ENCODE measurements at places on chromosomes 5 and 9. TPM values are rescaled to one million over a fixed set of nuclear protein-coding genes. Genes with fewer than 3 reads are reported as not detected.

Gene SYK
- 0.20 TPM for total RNA-seq

GRCh38 chr5:52794519-52794918 lies 6.8 kb downstream of the ITGA1 start:
- H3K27ac ChIP-seq = no peak overlapping the region
- H3K4me1 ChIP-seq = peaks cover 40% of the 10 kb centered on the region
- DNase-seq = no peak
- H3K4me3 ChIP-seq = no peak overlapping the region
- H3K27me3 ChIP-seq = no peaks in the 10 kb centered on the region

DNA sequence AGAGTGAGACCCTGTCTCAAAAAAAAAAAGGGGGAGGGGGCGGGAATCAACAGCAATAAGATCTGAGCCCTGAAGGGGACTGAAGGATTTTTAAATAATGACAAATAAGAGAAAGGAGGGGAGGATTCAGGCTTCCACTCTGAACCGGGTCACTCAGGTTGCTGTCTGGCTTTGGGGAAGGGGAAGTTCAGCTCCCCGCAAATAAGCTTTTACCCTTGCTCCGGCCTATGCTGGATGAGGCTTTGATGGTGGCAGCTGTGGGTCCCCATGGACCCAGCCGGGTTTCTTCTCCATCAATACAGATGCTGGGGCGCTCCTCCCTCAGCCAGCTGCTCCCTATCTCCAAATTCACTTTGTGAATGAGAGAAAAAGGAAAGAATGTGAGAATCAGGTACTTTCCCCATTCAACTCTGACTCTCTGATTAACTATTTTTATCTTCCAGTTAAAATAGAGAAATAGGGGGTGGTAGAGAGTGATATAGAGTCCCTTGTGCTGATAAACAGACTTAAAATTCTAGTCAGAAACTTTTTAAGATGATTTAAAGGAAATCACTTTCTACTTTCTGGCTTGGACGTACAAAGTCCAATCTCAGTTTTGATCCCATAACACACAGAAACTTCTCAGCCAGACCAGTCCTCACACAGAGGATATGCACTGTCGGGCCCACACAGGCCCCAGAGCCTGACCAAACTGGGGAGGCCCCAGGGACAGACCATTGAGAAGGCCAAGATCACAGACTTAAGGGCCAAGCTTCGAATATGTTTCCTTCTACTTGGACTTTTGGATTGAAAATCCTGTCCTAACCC lies 39.6 kb downstream of the C5orf15 start:
- no peaks in the 10 kb centered on the region for H3K27me3 ChIP-seq
- no peaks in the 10 kb centered on the region for H3K36me3 ChIP-seq
- peak overlapping the region; percentile 68 for H3K4me3 ChIP-seq
- H3K27ac ChIP-seq = peak overlapping the region; percentile 96
- DNase-seq = peak; percentile 25
- H3K4me1 ChIP-seq = peaks cover 56% of the 10 kb centered on the region

- no peak overlapping the region for H3K4me3 ChIP-seq
- peaks cover 3% of the 10 kb centered on the region for H3K36me3 ChIP-seq
- H3K4me1 ChIP-seq = peaks cover 47% of the 10 kb centered on the region
- no peaks in the 10 kb centered on the region for H3K27me3 ChIP-seq
- no peak for DNase-seq
- peak overlapping the region; percentile 25 for H3K27ac ChIP-seq
These were observed 13.0 kb downstream of the SMIM3 start for GRCh38 chr5:150791536-150791935.

GRCh38 chr5:90529939-90530677 lies 724 bp upstream of the LYSMD3 start:
- H3K4me3 ChIP-seq = peak overlapping the region; percentile 89
- H3K27me3 ChIP-seq = peaks cover 10% of the 10 kb centered on the region
- DNase-seq = peak; percentile 66
- H3K4me1 ChIP-seq = peaks cover 20% of the 10 kb centered on the region

DNA sequence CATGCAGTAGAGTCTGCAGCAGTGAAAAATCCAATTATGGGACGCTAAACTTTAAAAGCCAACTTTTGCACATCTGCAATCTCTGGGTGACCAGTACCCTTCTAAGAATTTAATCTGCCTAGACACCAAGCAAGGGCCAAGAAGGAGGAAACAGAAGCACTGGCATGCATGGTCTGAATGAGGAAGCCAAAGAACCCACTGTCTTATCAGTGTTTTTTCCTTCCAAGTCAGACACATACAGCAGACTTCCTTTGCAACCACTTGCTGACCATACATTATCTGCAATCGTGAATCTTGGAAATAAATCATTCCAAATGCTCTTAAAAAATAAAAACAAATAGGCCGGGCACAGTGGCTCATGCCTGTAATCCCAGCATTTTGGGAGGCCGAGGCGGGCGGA lies 65.9 kb downstream of the DEPDC1B start:
- no peak overlapping the region for H3K4me3 ChIP-seq
- H3K36me3 ChIP-seq = peaks cover 14% of the 10 kb centered on the region
- H3K27ac ChIP-seq = no peak overlapping the region
- H3K4me1 ChIP-seq = no peaks in the 10 kb centered on the region
- no peak for DNase-seq
- no peaks in the 10 kb centered on the region for H3K27me3 ChIP-seq

- no peaks in the 10 kb centered on the region for H3K36me3 ChIP-seq
- DNase-seq = no peak
- no peaks in the 10 kb centered on the region for H3K4me1 ChIP-seq
- H3K27ac ChIP-seq = no peak overlapping the region
- peaks cover 10% of the 10 kb centered on the region for H3K27me3 ChIP-seq
- H3K4me3 ChIP-seq = no peak overlapping the region
These were observed 131.7 kb upstream of the TARS1 start for GRCh38 chr5:33309068-33309467.

Gene PAEP
- not detected for total RNA-seq

- peaks cover 17% of the 10 kb centered on the region for H3K27me3 ChIP-seq
- H3K4me3 ChIP-seq = no peak overlapping the region
- H3K4me1 ChIP-seq = peaks cover 16% of the 10 kb centered on the region
- DNase-seq = peak; percentile 83
- H3K36me3 ChIP-seq = peaks cover 2% of the 10 kb centered on the region
- H3K27ac ChIP-seq = peak overlapping the region; percentile 67
These were observed 4.3 kb upstream of the AHRR start for GRCh38 chr5:317086-317811.

Gene GRM6
- not detected for total RNA-seq

DNA sequence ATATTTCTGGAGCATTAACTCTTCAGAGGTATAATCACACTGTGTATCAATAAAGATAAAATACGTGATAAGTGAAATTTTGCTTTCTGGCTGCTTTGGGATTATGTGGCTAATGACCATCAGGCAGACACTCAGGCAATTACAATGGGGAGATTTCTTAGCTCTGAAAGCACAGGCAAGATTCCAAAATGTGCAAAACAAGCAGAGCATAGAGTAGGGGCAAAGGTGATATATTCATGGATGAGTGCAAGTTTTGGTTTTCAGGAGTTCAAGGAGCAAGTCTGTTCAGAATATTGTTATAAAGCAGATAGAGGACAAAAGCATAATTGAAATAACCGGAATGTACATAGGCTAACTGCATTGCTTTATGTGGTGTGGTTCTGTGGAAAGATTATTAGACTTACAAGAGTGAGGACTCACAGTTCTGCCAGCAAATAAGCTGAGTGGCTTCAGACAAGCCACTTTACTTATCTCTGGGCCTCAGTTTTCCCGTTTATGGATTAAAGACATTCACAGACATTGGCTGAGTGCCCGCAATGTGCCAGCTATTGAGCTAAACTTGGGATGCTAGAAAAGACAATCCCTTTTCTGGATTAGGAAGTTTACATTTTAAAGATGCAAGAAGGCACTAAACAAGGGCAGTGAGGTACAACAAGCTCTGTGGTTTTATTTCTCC lies 945.6 kb upstream of the ARRDC3 start:
- H3K27ac ChIP-seq = no peak overlapping the region
- H3K36me3 ChIP-seq = no peaks in the 10 kb centered on the region
- no peak overlapping the region for H3K4me3 ChIP-seq
- H3K4me1 ChIP-seq = no peaks in the 10 kb centered on the region
- H3K27me3 ChIP-seq = no peaks in the 10 kb centered on the region

- H3K4me1 ChIP-seq = no peaks in the 10 kb centered on the region
- no peak for DNase-seq
- no peak overlapping the region for H3K4me3 ChIP-seq
- H3K36me3 ChIP-seq = no peaks in the 10 kb centered on the region
- no peaks in the 10 kb centered on the region for H3K27me3 ChIP-seq
- no peak overlapping the region for H3K27ac ChIP-seq
These were observed 102.1 kb upstream of the C9orf72 start for GRCh38 chr9:27675354-27675753.
